ENCODE measurements at places on chromosomes 2 and 18.
A peak's percentile ranks its signal among the peaks of the same experiment; 100 is the strongest.

DNA sequence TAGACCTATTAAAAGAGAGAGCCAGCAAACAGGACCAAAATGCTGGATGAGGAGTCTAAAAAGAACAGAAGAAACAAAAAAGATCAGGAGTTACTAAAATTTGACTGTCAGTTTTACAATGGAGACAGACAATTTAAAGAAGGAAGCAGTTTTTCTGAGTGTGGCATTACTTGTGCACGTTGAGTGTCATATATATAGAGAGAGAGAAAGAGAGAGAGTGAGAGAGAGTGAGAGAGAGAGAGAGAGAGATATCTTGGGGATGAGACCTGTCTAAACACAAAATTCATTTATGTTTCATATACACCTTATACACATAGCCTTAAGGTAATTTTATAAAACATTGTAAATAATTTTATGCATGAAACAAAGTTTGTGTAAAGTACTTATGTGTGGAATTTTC lies 2.1 kb upstream of the GALNT3 start:
- DNase-seq, result no peak

DNA sequence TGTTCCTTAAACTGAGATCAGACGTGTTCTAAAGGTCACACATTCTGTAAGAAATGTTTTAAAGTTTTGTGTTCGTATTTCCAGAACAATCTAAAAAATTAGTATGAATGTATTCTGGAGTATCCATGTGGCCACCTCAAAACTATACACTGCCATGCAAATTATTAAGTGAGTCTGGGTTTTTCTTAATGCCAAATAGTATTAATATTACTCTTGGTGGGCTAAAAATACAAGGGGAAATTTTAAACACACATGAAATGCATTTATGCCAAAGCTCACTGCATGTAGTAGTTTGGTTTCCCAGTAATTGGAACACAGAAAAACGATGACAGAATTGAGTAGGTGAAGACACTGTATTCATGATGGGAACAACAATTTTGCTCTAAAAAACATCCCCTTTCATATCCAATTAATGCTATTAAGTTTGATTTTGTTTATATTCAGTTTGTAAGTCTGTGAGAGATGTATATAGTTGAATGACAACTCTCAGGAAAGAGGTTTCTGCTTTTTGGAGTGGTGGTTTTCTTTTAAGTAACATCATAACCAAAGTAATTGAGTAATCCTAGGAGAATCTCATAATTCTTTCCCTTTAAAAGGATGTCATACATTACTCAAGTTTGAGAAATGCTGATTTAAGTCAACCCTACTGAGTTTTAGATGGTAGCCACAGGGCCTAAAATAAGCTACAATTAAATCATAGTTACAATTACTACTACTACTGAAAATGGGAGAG lies 75.7 kb upstream of the CDCA7 start:
- no peak for DNase-seq

DNA sequence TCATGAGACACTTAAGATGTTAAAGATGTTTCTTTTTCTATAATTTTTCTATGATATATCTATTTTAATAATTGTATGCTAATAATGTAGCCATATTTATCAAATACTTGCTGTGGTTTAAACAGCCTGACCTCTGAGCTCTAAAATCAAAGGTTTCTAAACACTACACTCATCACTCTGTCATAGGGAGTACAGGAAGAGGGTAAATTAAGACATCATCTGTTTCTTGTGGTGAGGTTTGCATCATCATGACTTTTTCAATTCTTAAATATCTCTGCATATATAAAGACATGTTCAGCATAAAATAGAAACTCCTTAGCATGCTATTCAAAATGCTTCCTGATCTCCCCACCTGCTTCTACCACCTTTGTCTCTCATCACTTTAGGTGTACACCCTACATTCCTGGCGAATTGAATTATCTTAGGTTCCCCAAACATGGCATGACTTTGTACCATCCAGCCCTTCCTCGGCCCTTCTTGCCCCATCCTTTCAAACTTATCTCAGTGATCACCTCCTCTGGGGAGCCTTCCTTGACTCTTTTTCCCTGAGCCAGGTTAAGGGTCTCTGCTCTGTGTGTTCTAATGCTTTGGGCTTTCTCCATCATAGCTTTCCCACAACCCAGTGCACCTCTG lies 105.3 kb upstream of the TTN start:
- no peak for DNase-seq

DNA sequence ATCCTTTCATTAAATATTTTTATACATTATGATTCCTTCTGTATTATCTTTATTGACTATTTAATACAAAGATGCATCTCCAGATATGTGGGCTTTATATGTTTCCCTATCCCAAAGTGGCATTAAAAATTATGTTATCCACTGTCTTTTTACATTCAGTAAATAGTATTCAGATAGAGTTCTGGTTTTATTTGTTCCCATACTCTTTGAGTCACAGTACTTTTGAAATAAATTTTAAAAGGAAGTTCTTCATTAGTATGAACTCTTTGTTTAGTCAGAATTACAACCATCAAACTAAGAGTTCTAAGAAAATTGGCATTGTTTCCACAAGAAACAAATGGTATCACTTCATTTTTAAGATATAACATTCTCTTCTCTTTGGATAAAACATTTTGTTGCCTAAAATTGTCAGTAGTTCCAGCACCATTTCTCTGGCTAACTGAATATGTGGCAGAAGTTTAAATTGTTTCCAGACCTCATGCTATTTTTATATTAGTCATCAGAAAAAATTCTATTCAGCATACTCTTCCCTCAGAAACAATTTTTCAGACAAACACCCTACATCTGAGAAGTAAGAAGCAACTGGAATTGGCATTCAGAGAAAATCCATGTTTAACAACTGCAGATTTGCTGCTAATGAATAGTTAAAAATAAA lies 88.5 kb upstream of the COL5A2 start:
- no peak for DNase-seq

GRCh38 chr18:11454040-11454439 lies 155.4 kb upstream of the SLC35G4 start:
- DNase-seq, result no peak

- no peak for DNase-seq
Observed at GRCh38 chr2:53217250-53217649, 550.4 kb upstream of the CHAC2 start.

DNA sequence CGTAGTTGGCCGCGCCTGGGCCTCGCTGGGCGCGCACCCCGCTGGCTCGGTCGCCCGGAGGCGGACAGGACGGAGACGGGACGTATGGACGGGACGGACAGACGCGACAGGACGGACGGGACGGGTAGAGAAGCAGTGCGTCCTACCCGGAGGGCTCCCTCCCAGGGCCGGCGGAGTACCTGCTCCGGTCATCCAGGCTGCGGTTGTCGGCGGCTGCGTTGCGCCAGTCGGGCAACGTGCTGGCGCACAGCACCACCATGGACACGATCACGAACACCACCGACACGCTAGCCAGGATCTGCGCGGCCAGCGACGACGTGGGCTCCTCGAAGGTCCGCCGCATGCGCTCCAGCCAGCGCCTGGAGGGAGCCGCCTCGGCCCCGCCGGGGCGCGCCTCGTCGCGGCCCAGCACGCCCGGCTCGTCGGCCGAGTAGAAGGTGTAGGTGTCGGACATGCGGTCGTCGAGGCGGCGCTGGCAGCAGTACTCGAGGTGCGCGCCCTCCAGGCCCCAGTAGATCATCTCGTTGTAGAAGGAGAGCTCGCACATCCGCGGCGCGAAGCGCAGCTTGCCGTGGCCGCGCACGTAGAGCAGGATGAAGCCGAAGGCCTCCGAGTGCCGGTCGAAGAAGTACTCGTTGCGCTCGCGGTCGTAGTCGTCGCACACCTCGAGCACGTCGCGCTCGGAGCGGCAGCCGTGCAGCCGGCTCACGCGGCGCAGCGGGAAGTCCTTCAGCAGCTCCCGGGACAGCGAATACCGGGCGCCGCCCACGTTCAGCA lies 903 bp downstream of the KCNG3 start:
- peak; percentile 10 for DNase-seq

All from activated CD4-positive, alpha-beta T cell treated with anti-CD3 and anti-CD28 coated beads, Interleukin-2, amount 50 U/mL, for 4 hours (primary cell).